ENCODE measurements at places on chromosomes 3 and 15. TPM values are rescaled to one million over a fixed set of nuclear protein-coding genes. Genes with fewer than 3 reads are reported as not detected.

SKIL gene
- 6.7 TPM for total RNA-seq

GRCh38 chr15:81304226-81304625, 19.7 kb downstream of the STARD5 start:
- peak overlapping the region; percentile 93 for H3K27ac ChIP-seq
- H3K4me1 ChIP-seq, result peaks cover 70% of the 10 kb centered on the region
- DNase-seq, result no peak
- no peaks in the 10 kb centered on the region for H3K27me3 ChIP-seq

DNA sequence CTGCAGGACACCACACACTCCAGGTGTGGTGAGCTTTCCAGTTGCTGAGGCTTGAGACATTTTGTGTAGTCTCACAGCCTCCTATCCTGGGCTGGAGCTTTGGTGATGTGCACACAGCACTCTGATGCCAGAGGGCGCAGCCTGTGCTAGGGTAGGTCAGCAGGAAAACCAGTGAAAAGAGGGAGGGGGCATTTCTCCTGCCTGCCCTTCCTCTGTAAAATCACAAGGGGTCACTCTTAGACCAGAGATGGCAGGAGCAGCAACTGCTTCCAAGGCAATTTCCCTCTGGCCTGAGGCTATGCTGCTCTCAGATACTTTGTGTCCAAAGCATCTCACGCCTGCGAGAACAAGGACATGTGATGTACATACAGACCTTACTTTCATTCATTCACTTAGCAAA, 16.5 kb upstream of the MUSTN1 start:
- peaks cover 5% of the 10 kb centered on the region for H3K4me1 ChIP-seq
- H3K4me3 ChIP-seq, result no peak overlapping the region
- H3K27me3 ChIP-seq, result no peaks in the 10 kb centered on the region

- peaks cover 9% of the 10 kb centered on the region for H3K4me1 ChIP-seq
- no peaks in the 10 kb centered on the region for H3K36me3 ChIP-seq
- no peaks in the 10 kb centered on the region for H3K27me3 ChIP-seq
- no peak overlapping the region for H3K27ac ChIP-seq
Measured at GRCh38 chr3:144189044-144189443, 217.4 kb downstream of the DIPK2A start.

- no peak for DNase-seq
- H3K27me3 ChIP-seq, result no peaks in the 10 kb centered on the region
- H3K36me3 ChIP-seq, result peaks cover 8% of the 10 kb centered on the region
Measured at GRCh38 chr3:195893044-195893395, 15.3 kb downstream of the TNK2 start.

GRCh38 chr3:99470841-99471240, 167.6 kb upstream of the COL8A1 start:
- no peak overlapping the region for H3K27ac ChIP-seq
- H3K4me3 ChIP-seq, result no peak overlapping the region
- no peaks in the 10 kb centered on the region for H3K4me1 ChIP-seq
- DNase-seq, result no peak
- no peaks in the 10 kb centered on the region for H3K36me3 ChIP-seq

Data from activated CD8-positive, alpha-beta T cell treated with anti-CD3 and anti-CD28 coated beads, Interleukin-2, amount 10 ng/mL, durations not matched to agents 7 days and 5 days (primary cell).